ENCODE measurements at places on chromosomes 1 and 21.

GRCh38 chr1:205241366-205242030 lies 13.8 kb downstream of the TMCC2 start:
- no peak for DNase-seq

DNA sequence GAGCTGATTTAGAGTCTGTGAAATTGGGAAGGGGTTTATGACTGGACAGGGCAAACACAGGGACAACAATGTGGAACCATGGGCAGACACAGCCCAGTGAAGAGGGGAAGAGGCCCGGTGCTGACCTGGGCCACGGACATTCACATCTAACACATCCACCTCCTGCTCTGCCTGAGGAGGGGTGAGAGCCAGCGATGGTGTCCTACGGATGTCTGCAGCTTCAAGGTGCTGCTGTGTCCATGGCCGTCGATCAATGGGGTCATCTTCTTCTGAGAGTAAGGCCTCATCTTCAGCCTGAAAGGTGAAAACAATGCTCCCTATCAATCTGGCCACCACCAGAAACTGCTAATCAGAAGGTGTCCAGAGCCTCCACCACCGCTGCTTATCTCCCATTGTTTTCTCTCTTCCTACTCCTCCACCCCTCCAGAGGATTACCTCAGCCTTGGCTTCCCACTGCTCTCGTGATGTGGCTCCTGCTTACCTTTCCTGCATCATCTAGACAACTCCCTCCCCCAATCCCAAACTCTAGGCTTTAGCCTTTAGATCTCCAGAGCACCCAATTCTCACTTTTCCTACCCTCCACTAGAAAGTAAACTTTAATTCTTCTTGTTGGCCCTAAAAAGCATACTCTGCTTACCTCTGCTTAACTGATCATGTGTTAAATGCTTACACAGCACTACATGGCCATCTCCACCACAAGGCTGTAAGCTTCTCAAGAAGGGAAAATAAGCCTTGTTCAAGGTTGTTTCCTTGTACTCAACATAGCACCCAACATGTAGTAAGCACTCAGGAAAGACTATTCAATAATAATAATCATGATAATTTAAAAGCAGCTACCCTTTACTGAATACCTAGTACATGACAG lies 24.0 kb upstream of the ADAM30 start:
- DNase-seq: no peak

DNA sequence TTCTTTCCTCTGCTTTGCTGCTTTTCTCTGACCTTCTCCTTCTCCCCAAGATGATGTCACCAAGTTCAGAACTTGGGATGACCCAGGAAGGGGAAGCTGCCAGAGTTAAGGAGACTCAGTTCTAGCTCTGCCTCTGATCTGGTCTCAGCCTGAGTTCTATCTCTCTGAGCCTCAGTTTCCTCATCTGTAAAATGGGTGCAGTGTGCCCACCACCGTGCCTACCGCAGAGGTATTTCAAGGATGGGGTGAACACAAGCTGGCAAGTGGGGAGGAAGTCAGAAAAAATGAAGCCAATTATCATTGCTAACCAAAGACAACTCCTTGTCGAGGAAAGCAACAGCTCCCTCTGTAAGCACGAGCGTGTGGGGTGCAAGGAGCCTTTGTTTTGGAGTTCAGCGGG lies 249.7 kb downstream of the KAZN start:
- no peak for DNase-seq

DNA sequence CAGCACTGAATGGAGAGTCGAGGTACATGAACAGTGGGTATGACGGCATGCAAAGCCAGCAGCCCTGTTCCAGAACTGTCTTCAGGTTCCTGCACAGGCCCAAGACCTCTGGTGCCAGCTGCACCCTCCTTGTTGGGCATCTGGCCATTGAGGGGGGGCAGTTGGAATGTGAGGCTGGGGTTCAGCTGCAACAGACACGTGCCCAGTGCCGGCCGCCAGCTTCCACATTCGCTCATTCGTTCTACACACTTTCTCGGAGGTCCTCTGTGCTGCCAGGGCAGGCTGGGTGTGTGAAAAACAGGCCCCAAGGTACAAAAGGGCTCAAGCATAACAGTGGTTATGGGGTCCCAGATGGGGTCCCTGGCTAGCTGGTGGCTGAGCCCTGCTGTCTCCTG lies 37.9 kb upstream of the SLC19A1 start:
- DNase-seq: no peak

DNA sequence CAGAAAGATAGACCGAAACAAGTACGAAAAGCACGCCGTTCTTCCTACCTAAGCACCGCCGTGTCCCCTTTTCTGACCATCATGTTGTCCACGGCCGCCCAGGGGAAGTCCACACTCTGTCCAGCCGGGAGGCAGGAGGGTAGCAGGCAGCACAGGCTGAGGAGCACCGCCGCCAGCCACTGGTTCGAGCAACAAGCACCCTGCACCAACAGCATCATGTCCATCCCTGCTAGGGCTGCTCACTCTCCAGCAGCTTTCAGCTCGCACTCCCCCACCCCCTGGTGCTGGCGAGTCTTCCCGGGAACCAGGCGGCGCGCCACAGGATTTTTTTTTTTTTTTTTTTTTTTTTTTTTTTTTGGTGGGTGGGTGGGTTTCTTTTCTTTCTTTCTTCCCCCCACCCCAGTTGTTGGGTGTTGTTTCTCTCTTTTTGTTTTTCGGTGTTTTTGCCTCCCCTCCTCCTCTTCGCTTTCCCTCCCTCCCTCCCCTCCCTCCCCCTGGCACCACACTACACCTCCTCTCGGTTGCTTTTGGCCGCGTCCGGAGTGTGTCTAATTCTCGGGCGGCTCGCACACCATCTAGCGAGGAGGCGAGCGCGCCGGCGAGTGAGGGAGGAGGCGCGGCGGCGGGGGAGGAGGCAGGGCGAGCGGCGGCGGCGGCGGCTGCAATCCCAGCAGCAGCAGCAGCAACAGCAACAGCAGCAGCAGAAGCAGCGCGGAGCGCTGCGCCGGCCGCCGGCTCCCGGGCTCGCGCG lies at the start of gene NEGR1:
Gene NEGR1, minus strand, starts transcription at position 269 of the 751 bp plus-strand sequence.
- no peak for DNase-seq

GRCh38 chr1:211591980-211592493 lies 13.1 kb upstream of the SLC30A1 start:
- DNase-seq: no peak

- no peak for DNase-seq
Measured at GRCh38 chr21:42862774-42863503, 16.4 kb downstream of the WDR4 start.

DNA sequence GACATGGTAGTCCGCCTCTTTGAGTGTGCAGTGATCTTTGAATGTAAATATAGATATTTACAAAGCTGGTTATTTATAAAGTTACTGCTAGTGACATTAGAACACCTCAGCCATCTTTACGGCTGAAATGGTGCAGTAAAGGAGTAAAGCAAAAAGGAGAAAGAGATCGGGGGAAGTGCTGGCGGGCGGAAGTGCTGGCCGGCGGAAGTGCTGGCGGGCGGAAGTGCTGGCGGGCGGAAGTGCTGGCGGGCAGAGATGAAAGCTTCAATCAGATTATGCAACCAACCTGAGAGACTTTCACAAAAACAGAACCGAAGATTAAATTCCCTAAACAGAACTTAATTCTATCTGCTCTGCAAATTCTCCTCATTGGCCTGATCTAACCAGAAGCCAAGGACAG lies 1.4 kb upstream of the OR14A16 start:
- DNase-seq: no peak

DNA sequence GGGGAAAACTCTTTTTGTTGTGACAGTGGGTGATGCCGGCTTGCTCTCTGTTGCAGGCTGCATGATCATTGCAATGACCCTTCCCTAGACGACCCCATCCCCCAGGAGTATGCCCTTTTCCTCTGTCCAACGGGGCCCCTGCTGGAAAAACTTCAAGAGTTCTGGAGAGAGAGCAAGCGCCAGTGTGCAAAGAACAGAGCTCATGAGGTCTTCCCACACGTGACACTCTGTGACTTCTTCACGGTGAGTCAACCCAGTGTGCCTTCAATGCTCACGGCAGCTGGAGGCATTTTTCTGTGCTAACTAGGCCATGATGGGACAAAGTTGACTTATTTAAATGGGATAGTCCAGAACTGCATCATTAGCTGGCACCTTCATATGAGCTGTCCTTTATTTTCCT lies 5.7 kb downstream of the UBASH3A start:
- no peak for DNase-seq

DNA sequence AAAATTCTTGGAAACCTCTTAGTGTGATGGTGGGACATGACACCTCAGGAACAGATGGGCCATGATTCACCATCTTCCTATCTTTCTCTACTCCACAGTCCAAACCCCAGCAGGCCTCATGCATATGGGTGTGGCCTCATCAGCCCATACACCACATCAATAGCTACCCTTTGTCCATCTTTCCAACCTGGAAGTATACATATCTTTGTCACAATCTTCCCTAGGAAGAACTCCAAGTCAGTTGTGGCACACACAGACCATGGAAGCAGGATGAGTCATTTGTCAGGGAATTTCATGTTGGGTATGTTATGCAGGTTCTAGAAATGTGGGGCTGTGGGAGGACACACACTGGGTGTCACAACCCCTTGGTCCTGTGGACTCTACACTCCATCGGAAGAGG lies 30.5 kb upstream of the CLCA4 start:
- no peak for DNase-seq

DNA sequence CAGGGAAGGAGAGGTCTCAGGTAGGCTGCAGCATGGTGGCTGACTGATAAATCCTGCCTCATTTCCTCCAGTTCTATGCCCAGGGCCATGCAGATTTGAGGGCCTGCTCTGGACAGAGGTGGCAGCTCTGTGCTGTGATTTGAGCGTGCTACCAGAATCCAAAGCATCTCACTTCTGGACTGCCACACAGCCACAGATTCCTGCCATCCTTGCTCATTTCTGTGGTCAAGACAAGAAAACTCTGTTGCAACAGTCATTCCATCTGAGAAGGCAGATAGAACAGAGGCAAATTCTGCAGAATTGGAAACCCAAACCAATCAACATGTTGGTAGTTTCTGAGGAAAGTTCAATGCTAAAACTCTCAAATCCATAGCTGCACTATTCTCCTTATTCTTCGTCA lies 102.8 kb upstream of the GALNT2 start:
- no peak for DNase-seq

DNA sequence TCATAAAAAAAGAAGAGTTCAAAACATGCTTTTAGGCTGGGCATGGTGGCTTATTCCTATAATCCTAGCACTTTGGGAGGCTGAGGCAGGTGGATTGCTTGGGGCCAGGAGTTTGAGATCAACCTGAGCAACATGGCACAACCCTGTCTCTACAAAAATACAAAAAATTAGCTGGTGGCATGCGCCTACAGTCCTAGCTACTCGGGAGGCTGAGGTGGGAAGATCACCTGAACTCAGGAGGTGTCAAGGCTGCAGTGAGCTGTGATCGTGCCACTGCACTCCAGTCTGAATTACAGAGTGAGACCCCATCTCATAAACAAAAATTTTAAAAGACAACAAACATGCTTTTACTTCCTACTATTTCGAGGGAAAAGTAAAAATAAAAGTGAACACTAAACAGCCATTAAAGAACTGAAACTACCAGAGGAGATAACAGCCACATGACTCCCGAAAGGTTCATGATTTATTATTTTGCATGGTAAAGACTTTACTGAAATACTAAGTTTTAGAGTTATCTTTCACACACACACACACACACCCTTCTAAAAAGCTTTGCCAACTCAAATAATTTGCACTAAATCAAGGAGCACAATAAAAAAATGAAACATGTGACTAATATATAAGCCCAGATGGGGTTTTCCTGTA lies 48.1 kb downstream of the USP1 start:
- DNase-seq: no peak

DNA sequence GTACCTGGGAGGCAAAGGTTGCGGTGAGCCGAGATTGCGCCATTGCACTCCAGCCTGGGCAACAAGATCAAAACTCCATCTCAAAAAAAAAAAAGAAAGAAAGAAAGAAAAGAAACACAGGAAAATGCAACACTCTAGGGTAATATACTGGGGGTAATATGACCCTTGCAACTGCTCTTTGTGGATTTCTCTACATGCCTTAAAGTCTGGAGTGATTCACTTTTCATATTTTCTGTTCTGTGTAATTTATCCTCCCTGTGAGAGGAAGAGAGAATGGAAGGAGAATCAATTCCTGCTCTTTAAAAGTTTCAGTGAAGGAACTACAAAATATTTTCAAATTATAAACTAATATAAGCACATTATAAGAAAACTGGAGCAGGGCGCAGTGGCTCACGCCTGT lies 22.7 kb downstream of the RIT1 start:
- no peak for DNase-seq

DNA sequence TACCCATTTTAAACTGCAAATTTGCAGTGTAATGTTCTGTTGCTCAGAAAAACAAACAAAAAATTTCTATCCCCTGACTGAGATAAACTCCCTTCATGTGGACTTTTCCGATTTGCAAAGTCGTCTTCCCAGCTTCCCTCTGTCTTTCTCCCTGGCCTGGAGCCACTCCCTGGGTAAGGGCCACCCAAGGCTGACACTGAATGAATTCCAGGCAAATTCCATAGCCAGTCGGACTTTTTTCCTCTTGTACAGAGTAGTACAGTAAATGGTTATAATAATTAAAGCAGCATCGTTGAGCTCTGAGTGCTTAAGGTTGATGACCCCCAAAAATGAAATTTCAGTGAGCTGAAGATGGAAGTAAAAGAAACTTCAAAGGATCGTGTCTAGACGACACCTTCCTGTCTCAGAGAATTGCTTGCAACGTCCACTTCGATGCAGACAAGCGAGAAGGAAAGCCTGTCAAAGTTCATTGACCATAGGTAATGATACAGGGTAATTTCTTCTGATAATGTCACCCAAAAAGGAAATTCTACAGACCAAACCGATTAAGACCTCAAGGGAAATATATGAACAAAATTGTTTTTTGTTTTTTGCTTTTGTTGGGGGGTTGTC lies 33.6 kb upstream of the LHX8 start:
- DNase-seq: no peak

GRCh38 chr1:200364091-200364759 lies 45.6 kb downstream of the ZNF281 start:
- DNase-seq: no peak

DNA sequence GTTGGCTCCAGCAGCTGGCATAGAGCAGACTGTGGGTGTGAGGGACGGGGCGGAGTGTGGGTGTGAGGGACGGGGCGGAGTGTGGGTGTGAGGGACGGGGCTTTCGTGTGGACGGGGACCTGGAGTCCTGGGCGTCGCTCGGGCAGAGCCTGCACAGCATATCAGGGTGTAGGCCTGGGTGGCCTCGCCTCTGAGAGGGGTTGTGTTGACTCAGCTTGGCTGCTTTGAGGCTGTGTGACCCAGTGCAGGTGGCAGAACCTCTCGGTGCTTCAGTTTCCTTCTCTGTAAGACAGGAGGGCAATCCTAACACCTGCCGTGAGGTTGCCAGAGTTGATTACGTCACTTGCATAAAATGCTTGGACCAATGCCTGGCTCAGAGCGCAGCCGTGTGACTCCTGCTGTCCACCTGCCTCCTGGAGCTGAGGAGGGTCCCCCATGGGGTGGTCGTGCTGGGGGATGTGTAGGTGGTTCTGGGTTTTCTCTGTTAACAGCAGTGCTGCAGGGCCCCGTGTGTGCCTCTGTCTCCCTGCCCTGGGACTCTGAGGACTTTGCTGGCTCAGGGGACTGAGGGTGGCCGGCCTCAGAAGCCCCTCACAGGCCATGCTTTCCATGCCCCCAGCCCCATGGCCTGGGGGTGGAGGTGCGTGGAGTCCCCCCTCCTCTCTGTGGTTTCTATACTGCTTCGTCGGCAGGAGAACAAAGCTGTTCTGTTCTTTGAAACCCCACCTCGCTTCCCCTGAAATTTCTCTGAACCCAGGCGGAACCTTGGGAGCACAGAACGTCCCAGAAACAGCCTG lies 15.4 kb downstream of the PDXK start:
- no peak for DNase-seq

GRCh38 chr1:232130815-232131480 lies 499.0 kb downstream of the SIPA1L2 start:
- DNase-seq: no peak

All from AG04449 (cell line).